Psoas muscle (tissue), 8 donors: ENCODE measurements at places on chromosomes 11 and 22. TPM values are rescaled to one million over a fixed set of nuclear protein-coding genes. Genes with fewer than 3 reads are reported as not detected.
A peak's percentile ranks its signal among the peaks of the same experiment; 100 is the strongest.

DNA sequence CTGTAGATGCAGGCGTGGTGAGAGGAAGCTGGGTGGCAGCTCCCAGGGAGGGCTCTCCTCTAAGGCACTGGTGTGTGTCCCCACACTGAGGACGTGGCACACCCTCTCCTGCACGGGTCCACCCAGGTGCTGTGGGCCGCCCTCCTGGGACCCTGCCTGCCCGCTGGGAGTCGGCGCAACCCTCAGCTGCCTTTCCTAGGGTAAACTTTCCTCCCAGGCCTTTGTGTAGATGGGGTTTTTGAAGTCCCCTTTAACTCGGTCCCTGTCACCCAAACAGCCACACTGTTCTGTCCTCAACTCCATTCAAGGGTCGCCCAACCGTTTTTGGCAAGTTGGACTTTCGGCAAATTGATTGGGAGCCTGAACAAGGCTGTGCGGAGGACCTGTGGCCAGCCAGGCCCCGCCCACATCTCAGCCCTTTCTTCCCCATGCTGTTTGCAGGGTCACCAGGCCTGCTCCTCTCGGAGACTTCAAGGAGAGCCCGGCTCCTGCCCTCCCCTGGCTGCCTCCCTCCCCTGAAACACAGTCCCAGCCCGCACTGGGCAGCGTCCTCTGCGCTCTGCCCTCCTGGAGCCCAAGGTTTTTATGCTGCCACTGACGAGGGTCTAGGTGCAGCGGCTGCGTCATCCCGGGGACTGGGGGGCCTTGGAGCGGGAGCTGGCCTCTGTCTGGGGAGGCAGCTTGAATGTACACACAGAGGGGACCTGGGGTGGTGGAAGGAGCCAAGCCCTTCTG, 1126.2 kb downstream of the BRD1 start:
- DNase-seq: no peak

GRCh38 chr11:124079631-124080326, 35.5 kb upstream of the VWA5A start:
- no peak for DNase-seq

DNA sequence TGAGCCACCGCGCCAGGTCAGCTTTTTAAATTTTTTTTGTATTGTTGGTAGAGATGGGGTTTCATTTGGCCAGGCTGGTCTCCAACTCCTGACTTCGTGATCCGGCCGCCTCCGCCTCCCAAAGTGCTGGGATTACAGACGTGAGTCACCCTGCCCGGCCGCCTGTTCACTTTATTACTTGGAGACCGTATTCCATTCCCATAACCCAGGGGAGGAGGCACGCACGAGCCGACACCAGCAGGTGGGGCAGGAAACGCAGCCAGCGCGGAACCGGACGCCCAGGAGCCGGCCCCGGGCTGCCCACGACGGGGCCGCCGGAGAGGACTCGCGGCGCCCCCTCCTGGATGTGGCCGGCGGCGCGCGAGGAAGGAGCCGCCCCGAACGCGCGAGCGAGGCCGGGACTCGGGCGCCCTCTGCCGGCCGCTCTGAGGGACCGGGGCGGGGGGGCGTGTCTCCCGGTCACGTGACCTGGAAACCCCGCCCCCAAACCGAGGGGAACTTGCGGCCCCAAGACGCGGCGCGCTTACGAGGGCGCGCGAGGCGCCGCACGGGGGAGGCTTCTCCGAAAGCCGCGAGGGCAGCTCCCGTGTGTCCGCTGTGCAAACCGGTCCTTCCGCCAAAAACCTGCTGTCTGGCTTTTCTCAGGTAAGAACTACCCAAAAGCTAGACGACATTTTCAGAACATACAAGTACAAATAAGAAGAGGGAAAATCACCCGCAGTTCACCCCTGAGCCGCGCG, 11.6 kb upstream of the RNH1 start:
- DNase-seq: peak; percentile 95

GRCh38 chr22:32752816-32753520, 48.5 kb upstream of the TIMP3 start:
- peak; percentile 59 for DNase-seq

RBMXL2 gene
- not detected for total RNA-seq

DNA sequence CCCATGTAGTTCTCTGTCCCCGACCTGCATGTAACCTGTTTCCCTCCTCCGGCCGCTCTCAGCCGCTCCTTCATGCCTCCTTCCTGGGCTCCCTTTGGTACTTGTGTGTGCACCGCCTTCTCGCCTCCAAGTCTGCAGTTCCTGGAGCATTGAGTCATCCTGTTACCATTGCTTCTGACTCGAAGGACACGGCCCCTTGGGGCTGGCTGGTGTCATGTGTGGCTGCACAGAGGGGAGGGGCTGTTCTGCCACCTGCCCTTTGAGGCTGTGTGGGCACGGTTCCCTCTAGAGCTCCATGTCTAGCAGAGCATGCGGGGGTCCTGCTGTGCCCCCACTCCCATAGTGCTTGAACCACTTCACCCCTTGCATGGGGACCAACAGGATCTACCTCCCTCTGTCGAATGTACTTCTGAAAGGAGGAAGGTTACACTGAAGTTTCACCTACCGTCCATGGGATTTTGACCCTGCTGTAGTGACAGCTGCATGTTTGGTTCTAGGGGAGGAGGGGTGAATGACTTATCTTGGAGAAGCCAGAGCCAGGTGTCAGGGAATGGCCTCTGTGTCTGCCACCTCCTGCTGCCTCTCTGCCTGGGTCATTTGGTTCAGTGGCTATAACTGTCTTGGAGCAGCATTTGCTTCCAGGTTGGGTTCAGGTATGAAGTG, 39.6 kb downstream of the BCR start:
- DNase-seq: no peak

C1QTNF5 gene
- total RNA-seq: 8.1 TPM

DNA sequence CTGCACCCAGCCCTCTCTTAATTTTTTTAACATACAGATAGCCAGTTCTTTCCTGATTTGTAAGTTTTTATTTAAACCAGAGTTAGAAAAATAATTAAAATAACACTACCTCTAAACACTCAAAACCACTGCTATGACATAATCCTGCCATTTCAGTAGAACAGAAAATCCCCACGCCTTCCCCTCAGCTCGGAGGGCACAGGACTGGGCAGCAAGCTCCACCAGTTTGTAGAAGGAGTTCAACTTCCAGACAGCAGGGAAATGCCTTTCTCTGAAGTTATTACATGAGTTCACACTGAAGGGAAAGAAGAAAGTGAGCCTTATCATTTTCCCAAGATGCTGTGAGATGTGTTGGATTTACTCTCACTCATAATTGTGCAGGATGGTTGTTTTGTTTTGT, 114.4 kb downstream of the MRTFA start:
- DNase-seq: no peak

GPHA2 gene
- not detected for total RNA-seq

DNA sequence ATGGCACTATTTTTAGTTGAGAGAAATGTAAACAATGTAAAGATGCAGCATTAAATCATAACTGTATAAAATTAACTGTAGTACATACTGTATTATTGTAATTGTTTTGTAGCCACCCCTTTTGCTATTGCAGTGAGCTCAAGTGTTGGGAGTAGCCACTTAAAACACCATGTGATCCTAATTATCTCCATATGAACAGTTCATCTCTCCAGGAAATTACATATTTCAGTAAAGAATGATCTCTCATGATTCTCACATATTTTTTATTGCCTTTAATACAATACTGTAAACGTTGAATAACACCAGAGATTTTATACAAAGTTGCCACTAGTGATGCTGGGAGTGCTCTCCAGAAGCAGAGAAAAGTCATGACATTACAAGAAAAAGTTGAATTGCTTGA, 1768.6 kb downstream of the LRRC4C start:
- DNase-seq: no peak

- DNase-seq: peak; percentile 92
Observed at GRCh38 chr11:124763156-124763947, 1.3 kb upstream of the ESAM start.

DNA sequence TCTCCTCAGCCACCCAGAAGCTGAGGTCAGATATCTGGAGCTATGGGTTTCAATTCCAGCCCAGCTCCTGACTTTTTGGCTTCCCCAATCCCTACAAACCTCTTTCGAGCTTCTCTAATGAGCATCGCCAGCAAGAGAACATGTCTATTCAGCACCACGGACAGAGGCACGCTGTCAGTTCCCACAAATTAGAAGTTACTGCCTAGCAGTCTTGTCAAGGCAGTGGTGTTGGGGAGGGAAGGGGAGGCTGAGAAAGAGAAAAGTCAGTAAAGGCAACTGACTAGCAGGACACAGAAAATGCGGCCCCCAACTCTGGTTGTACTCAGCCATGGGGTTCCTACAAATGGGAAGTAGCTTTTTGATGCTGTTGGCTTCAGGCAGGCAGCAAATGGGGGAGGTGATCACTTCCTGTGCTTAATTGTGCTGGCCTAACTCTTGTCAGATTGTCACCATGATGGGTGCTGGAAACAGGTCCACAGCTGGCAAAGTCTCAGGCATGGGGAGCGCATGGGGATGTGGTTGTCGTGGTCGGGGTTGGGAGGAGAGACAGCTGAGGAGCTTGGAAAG, 205.9 kb downstream of the ST3GAL4 start:
- DNase-seq: no peak
